ENCODE measurements at places on chromosomes 1 and 21. TPM values are rescaled to one million over a fixed set of nuclear protein-coding genes. Genes with fewer than 3 reads are reported as not detected.

GRCh38 chr1:105872817-105873216 is 1183.7 kb upstream of the PRMT6 start:
- H3K36me3 ChIP-seq, result no peaks in the 10 kb centered on the region
- peak; percentile 5 for DNase-seq
- H3K27me3 ChIP-seq, result no peaks in the 10 kb centered on the region
- H3K27ac ChIP-seq, result no peak overlapping the region

DNA sequence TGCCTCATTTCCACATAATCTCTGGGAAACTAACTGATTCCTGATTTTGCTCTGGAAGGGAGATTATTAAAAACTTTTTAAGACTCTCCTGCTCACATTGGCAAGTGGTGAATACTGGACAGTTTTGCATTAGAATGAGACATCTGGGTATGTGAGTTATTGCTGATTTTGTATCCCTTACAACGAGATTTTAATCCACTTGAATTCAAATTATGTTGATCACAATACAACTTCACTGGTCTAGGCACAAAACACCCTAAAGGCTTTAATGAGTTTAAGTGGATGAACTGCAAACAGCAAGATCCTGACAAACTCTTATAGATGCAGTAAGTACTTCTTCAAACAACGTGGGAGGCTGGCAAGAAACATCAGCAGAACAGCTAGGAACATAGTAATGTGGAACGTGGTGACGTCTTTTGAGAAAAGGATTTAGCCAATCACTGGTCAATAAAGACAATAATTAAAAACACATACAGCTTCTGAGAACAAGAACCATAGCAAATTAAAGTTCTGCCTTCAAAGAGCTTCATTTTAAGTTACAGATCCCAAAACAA is 10.2 kb upstream of the LYPLAL1 start:
- no peaks in the 10 kb centered on the region for H3K36me3 ChIP-seq
- H3K27me3 ChIP-seq, result no peaks in the 10 kb centered on the region
- no peak overlapping the region for H3K27ac ChIP-seq
- DNase-seq, result no peak
- H3K4me3 ChIP-seq, result no peak overlapping the region

Gene APOBEC4
- not detected for total RNA-seq

GRCh38 chr21:27104846-27105431 is 138.1 kb upstream of the ADAMTS5 start:
- H3K4me1 ChIP-seq, result peaks cover 11% of the 10 kb centered on the region
- H3K27ac ChIP-seq, result no peak overlapping the region
- no peak overlapping the region for H3K4me3 ChIP-seq
- DNase-seq, result peak; percentile 15
- no peaks in the 10 kb centered on the region for H3K27me3 ChIP-seq

DNA sequence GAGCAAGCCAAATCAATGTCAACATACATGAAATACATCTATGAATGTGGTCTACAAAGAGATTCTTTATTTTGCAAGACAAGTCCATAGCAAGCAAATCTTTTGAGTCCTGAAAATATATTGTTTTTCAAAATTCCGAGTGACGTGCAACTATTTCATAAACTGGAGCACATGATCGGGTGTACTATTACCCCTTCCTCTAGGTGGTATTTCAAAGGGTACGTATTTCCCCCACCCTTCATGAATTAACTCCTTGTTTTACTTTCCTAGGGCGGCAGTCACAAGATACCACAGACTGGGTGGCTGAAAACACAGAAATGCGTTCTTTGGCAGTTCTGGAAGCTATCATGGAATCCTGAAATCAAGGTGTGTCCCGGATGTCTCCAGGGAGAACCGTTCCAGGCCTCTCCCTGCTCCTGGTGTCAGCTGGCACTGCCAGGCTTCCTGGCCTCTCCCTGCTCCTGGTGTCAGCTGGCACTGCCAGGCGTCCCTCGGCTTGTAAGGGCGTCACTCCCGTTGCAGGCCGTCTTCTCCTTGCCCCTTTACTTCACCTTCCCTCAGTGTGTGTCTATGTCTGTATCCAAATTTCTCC is 55.3 kb downstream of the RIPK4 start:
- H3K27ac ChIP-seq, result no peak overlapping the region
- H3K36me3 ChIP-seq, result no peaks in the 10 kb centered on the region
- no peaks in the 10 kb centered on the region for H3K27me3 ChIP-seq
- no peak for DNase-seq
- H3K4me1 ChIP-seq, result peaks cover 35% of the 10 kb centered on the region

All from MCF 10A (cell line).